Astrocyte (in vitro differentiated cells and primary cell): ENCODE measurements at places on chromosomes 16 and 17. TPM values are rescaled to one million over a fixed set of nuclear protein-coding genes. Genes with fewer than 3 reads are reported as not detected.

Gene DNAH9
- not detected in 2 replicates for total RNA-seq

- DNase-seq, result peak; percentile 98
Measured at GRCh38 chr17:66383333-66383732, 80.9 kb downstream of the PRKCA start.

DNA sequence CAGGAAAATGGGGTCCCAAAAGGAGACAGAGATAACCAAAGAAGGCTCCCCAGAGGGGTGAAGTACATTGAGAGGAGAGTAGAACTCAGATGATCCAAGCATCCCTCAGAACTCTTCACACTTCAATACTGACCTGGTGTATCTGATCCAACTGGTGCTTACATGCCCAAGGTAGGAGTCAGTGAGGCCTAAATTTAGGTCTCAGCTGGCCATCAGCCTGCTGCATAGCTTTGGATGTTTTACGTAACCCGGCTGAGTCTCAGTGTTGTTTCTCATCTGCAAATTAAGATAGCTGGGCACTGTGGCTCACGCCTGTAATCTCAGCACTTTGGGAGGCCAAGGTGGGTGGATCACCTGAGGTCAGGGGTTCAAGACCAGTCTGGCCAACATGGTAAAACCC lies 11.6 kb upstream of the GOSR2 start:
- DNase-seq, result no peak

DNA sequence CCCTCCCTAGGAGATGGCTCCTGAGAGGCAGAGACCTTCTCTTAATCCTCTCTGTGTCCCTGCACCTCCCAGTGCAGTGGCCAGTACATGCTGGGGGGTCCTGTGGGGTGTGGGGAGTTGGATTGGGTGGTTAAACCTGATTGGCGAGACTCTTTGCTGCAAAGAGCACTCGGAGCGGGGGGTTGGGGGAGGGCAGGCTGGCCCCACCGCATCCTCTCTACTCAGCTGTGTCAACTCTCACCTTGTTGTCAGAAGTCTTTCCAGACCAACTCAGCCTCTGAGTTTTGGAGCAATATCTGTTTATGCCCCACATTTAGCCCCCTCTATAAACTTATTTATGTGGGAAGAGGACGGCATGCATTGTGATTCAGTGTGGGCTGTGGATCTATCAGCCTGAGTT lies 40.0 kb downstream of the SMARCE1 start:
- DNase-seq, result no peak

GRCh38 chr17:59441464-59442096 lies 110.1 kb downstream of the YPEL2 start:
- DNase-seq, result no peak
